Stimulated activated CD8-positive, alpha-beta memory T cell treated with anti-CD3 and anti-CD28 coated beads, Interleukin-4, amount 100 ng/mL, for 1 hour (primary cell): ENCODE measurements at places on chromosomes 5 and 9.

DNA sequence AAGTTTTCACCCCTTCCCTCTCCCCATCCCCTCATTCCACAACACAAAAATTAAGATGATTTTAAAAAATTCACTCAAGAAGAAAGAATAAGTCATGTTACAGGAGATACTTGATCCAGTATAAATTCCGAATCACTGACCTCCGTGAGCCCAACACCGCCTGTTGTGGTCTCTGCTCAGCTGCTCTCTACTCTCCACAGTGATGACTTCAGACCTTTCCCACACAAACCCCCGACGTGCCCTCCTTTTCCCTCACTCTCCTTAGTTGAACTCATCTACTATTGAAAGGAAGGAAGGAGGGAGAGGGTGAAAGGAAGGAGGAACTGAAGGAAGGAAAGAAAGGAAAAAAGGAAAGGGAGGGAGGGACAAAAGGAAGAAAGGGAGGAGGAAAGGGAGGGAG lies 55.1 kb downstream of the ZNF354C start:
- DNase-seq = no peak

- no peak for DNase-seq
Measured at GRCh38 chr9:99040911-99041582, 63.9 kb upstream of the TGFBR1 start.

DNA sequence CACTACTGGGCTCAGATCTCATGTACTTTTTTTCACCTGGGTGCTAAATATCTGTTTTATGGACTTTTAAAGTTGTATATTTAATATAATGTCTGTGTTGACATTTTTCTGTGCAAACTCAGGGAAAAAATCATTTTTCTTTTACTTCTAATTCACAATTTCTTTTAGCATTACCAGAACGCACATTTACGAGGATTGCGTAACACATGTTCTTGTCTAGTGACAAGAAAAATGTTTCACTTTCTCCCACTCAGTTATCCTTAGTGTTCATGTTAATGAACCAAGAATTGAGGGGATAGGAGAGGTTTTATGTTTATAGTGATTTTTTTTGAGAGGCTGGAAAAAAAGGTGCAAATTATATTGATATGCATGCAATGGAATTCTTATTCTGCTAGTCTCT lies 86.3 kb upstream of the PJA2 start:
- DNase-seq = no peak

DNA sequence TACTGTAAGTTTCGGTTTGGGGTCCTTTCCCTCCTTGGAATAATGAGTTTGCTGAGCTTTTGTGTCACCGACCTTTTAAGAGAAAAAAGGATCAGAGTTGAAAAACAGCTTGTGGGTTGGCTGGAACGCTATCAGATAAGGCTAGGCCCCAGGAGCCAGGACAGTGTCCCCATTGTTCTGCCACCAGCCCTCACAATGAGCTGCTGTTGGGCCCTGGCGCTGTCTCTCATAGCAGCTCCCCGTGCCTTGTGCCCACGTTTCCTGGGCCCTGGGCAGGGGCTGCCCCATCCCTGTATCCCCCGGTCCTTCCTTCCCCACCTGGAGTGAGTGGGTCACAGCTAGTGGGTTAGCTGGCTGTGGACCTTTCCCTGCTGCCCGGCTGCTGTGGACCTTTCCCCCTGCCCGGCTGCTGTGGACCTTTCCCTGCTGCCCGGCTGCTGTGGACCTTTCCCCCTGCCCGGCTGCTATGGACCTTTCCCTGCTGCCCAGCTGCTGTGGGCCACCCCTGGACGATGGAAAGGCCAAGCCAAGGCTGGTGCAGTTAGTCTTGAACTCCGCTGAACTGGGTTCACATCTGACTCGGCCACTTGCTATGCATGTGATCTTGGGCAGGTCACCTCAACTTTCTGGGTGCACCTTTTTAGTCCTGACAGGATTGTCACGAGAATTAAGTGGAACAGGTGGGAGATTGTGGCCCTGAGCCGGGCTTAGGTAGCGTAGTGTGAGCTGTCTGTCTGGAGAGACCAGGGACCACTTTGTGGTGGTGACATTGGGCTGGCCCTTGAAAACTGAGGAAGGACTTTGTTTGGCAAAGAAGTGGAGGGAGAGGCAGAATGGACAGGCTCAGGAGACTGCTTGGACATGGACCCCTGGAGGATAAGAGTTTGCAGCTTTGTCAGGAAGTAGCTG lies 99.5 kb downstream of the DAB2IP start:
- DNase-seq = no peak

DNA sequence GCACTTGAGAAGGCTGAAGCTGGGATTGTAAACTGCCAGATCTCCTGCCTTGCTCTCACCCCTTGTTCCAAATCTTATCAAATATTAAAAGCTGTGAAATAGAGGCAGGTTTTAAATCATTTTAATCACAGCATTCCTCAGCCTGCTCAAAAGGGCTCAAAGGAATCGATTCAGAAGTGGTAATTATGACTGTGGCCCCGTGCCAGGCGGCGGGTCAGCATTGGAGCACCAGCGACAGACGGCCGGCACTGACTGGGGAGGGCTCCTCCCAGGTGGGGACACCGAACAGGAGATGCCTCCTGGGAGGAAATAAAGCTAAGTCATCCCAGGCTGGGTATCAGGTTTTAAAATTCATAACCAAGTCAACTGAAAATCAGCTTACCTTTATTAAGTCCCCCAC lies 66.7 kb downstream of the KCNIP1 start:
- DNase-seq = no peak

GRCh38 chr9:137952976-137953666 lies 75.5 kb downstream of the CACNA1B start:
- no peak for DNase-seq

DNA sequence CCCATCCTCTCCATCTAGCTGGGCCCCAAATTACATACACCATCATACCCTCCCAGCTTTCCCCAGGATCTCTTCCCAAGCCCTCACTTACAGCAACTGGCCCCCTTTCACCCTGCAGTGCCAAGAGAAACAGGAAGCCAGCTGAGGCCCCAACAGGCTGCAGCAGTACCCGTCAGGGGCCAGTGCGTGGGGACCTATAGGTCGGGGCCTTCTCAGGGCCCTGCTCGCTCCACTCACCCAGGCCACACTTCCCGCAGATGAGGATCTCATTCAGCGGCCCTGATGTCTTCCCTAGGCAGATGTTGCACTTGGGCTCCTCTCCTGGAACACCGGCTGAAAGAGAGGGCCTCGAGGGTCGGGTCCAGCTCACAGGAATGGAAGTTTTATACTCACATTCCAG lies 6.8 kb downstream of the PHF19 start:
- DNase-seq = no peak

GRCh38 chr9:107251756-107252322 lies 31.2 kb upstream of the RAD23B start:
- no peak for DNase-seq

DNA sequence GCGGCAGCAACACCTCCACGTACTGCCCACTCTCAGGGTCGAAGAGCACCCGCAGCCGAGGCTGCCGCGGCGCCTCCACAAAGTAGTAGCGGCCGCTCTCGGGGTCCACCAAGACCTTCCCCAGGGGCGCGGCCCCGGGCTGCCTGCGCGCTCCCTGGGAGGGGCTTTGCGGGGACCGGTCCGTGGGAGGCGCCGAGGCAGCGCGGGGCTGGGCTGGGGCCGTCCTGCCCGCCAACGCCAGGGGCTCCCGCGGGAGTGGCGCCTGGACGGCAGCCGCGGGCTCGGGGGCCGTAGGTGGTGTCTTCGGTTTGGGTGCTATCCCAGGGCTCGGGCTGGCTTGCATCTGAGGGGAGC lies 2.6 kb upstream of the MZB1 start:
- DNase-seq = no peak

- no peak for DNase-seq
Measured at GRCh38 chr5:5460311-5460710, 37.8 kb downstream of the ICE1 start.

GRCh38 chr9:128310461-128310860 lies 11.8 kb downstream of the TRUB2 start:
- DNase-seq = no peak

DNA sequence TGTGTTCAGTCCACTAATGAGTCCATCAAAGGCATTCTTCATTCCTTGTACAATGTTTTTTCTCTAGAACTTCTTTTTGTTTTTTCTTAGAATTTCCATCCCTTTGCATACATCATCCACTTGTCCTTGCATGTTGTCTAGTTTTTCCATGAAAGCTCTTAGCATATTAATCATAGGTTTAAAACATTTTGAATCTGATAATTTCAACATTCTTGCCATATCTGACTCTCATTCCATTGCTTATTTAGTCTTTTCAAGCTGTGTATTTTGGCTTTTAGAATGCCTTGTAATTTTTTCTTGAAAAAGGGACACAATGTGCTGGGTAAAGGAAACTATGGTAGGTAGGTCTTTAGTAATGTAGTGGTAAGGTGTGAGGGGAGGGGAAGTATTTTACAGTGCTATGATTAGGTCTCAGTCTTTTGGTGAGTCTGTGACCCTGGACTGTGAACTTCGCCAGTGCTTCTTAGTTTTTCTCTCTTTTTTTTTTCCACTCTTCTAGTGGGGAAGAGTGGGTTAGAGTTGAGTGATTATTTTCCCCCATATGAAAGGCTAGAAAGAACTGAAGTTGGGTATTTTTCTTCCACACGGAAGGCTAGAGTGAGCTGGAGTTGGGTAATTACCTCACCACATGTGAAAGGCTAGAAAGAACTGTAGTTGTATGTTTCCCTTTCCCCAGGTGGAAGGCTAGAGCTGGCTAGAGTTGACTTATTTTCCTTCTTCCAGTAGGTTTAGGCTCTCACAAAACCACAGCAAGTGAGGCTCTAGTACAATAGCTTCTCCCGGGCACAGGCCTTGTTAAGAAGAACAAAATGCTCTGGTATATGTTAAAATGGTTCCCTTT lies 172.1 kb downstream of the SNX18 start:
- no peak for DNase-seq

- no peak for DNase-seq
Measured at GRCh38 chr5:150017226-150018005, 16.9 kb downstream of the HMGXB3 start.

- DNase-seq = no peak
Measured at GRCh38 chr5:138354926-138355378, 2.5 kb downstream of the KDM3B start.

GRCh38 chr5:95895771-95896170 lies 65.9 kb downstream of the ELL2 start:
- no peak for DNase-seq

DNA sequence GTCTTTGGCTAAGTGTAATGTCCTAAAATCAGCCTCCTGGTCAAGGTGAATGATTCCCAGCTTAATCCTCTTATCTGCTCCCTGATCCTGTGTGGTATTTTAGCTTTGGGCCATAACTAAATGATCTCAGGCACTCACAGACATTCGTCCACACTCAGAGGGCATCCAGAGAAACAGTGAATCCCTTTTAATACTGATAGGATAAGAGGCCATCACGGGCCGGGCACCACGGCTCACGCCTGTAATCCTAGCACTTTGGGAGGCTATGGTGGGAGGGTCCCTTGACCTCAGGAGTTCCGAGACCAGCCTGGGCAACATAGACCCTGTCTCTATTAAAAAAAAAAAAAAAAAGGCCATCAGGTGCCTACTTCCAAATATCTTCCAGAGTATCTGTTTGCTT lies 6.3 kb downstream of the PDCL start:
- DNase-seq = no peak

- DNase-seq = no peak
Measured at GRCh38 chr9:70080481-70081119, 37.0 kb downstream of the MAMDC2 start.

GRCh38 chr5:174145821-174146220 lies 100.3 kb downstream of the NSG2 start:
- no peak for DNase-seq
